ENCODE measurements at places on chromosomes 11 and 22.

- DNase-seq: no peak
Measured at GRCh38 chr11:76670485-76671236, at the start of gene LRRC32. LRRC32 (minus strand) TSS chr11:76670747; CDS start chr11:76665954, 4,793 bp downstream.

GRCh38 chr22:49970528-49971231 lies 10.1 kb downstream of the PIM3 start:
- DNase-seq: peak; percentile 95

- DNase-seq: no peak
Measured at GRCh38 chr11:64007160-64007628, 21.0 kb downstream of the OTUB1 start.

DNA sequence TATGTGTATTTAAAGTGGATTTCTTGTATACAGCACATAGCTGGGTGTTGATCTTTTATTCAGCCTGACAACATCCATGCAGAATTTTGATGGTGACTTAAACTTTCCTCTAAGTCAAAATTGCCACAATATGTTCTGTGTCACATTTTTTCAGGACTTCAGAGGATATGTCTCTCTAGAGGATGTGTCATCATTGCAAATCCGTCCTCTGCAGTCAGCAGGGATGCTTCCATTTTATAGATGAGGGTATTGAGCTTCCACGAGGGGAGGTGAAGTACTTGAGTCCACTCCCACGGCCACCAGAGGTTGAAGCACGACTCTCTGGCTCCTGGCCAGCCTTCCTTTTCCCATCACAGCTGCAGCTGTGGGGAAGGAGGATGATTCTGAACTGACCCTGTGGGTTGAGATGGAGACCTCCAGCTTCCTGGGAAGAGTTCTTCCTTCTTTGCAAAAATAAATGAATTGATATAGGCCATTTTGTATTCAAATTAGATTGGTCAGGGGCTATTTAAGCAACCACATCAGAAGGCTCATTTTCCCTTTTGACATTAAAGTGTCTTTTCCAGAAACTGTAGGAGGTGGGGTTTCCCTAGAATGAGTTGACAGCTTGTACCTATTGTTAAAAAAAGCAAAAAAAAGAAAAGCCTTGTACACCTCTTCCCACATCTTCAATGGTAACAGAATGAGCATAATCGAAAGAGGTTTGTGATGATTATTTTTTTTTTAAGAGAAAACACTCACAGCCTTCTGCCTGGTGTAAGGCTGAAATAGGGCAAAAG lies 55.2 kb upstream of the MYEOV start:
- peak; percentile 21 for DNase-seq

DNA sequence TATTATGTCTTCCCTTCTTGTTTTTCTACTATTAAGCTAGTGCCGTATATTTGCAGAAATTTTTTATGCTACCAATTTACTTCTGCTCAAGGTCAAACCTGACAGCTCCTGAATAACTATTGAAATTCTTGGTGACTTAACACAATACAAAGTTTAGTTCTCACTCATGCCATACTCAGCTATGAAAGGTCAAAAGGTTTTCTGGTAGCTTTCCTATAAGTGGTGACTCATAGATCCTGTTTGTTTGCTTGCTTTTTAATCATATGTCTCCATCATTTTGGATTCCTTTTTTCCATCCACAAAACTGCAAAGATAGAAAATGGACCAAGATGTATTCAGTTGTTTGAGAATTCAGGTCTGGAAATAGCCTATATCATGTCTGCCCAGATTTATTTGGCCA lies 855.8 kb upstream of the LRRC4C start:
- DNase-seq: no peak

- DNase-seq: no peak
Measured at GRCh38 chr11:16096336-16096735, 260.0 kb downstream of the SOX6 start.

GRCh38 chr11:61103851-61104423 lies 1.6 kb downstream of the CD5 start:
- DNase-seq: no peak

DNA sequence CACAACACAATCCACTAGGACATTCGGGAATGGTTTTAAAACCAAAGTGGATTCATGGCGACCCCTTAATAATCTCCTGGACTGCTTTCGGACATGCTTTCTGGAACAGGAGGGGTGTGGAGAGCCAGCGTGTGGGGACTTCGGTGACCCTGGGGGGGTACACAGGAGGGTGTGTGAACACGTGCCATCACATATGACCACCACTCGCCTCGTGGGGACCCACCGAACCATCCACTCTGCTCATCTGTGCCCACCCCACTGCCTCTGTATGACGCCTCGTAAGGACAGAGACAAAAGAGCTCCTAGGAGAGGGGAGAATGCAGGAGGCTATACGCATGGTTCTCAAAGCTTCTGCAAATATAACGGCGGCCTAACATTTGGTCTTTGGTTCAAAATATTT lies 8.9 kb downstream of the LTO1 start:
- no peak for DNase-seq

- DNase-seq: no peak
Measured at GRCh38 chr11:134569195-134569594, 157.2 kb upstream of the B3GAT1 start.

- DNase-seq: no peak
Measured at GRCh38 chr11:119222308-119222707, 16.2 kb downstream of the CBL start.

DNA sequence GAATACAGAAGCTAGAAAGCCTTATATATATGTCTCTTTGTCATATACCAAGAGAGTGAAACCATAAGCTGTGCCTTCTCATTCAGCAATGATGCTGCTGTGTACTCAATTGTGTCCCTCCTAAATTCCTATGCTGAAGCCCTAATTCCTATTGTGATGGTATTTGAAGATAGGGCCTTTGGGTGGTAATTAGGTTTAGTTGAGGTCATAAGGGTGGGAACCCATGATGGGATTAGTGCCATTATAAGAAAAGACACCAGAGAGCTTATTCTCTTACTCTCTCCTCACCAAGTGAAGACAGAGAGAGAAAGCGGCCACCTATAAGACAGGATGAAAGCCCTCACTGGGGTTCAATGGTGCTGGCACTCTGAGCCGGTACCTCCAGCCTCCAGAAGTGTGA lies 1191.3 kb upstream of the TENM4 start:
- no peak for DNase-seq

DNA sequence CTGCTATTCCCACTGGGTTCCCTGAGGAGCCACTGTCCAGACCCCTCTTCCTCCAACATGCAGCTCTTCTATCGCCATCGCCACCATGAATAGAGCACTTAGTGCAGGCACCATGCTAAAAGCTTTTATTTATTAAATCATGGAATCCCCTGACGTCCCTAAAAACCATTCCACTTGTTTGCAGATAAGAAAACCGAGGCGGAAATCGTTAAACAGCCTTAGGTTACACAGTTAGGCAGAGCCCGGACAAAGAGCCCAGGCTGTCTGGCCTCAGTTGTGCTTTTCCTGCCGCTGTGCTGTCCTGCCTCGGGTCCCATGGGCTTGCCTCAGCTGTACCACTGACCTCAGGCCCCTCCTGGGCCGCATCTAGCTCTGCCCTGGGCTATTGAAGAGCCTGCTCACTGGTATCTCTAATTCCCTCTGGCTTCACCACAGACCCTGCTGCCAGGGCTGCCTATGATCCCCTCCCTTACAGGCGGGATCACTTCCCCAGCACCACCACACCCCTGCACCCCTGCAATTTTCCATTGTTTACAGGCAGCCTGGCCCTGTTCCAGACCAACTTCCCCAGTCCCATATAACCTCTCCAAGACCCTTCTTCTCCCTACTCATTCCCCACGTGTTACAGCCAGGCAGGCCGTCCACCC lies 13.0 kb upstream of the TUB start:
- DNase-seq: no peak

DNA sequence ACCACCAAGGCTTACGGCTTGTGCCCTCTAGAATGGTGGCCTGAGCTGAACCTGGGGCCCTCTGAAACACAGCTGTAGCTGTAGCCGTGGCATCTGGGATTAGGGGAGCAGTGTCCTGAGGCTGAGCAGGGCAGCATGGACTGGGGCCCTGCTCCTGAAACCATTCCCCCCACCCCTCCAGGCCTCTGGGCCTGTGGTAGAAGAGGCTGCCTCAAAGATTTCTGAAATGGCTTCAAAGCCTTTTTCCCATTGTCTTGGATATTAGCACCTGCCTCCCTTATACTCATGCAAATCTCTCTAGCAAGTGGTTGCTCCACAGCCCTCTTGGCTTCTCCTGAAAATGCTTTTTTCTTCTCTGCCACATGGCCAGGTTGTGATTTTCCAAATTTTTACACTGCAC lies 106.9 kb downstream of the CTNND1 start:
- DNase-seq: no peak

DNA sequence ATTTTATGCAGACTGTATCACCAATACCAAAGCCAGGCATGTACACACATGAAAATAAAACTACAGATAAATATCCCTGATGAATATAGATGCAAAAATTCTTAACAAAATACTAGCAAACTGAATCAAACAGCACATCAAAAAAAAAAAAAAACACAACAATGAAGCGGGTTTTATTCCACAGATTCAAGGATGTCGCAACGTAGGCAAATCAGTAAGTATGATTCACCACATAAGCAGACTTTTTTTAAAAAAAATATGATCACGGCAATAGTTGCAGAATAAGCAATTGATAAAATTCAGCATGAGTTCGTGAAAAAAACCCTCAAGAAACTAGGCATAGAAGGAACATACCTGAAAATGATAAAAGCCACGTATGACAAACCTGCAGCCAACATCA lies 21.3 kb downstream of the OR51F1 start:
- no peak for DNase-seq

DNA sequence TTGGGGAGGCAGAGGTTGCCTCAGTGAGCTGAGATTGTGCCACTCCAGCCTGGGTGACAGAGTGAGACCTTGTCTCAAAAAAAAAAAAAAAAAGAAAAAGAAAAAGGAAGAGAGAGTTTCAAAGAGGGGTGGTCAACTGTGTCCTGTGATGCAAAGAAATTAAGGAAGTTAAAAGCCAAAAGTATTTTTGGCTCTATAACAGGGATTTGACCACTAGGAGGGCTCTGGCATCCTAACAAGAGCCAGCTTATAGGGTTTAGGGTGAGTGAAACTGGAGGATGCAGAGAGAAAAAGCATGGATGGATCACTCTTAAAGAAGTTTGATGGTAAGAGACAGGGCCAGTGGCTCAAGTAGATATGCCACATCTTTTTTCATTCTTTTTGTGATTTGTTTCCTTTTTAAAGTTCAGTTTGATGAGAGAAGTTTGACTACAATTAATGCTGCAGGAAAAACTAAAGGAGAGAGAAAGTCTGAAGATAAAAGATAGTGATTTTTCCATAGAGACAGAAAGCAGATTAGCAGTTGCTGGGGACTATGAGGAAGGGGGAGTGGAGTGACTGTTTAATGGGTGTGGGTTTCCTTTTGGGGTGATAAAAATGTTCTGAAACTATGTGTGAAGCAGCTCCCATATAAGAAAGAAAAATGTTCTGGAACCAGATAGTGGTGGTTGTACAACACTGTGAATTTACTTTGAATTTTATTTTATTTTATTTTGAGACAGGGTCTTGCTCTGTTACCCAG lies 11.1 kb upstream of the MICAL2 start:
- DNase-seq: no peak

GRCh38 chr11:102915044-102915375 lies 40.2 kb upstream of the MMP12 start:
- no peak for DNase-seq

- no peak for DNase-seq
Measured at GRCh38 chr11:59463190-59463641, 6.5 kb downstream of the OR4D6 start.

- peak; percentile 76 for DNase-seq
Measured at GRCh38 chr11:236774-237767, at the start of gene PSMD13. PSMD13 (plus strand) TSS chr11:236976; CDS start chr11:237050, 74 bp downstream.

DNA sequence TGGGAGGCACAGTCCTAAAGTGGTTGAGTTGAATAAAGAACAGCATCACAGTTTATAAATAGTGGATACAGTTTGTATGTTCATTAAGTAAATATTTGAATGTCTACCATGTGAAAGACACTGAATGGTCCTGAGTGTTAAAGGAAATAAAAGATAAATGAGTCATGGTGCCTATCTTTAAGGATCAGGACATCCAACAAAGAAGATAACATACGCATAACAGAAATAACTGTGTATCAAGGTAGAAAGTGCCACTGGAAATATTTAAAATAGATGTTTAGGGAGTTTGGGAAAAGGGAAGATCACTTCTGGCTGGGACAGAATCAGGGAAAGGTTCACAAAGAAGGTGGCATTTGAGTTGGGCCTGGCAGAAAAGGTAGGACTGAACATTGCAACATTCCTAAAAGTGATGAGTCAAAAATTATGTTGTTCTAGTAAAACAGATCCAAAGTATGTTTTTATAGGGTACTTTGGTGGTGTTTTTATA lies 41.5 kb downstream of the CSTPP1 start:
- no peak for DNase-seq

DNA sequence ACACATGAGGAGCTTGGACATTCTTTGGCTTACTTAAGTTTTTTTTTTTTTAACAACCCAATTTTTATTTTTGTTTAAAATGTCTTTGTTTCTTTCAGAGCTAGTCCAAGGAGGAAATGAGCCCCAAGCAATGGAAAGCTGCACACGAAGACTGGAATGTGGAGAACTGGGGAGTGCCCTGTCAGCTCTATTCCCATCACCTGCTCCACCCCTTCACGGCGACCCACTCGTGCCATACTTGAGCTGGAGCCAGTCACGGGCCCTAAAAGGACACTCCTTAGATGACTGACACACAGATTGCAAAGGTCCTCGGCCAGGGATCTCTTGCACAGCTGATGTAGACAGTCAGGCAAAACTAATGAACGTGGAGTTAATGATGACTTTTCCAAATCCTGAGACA lies 10.6 kb upstream of the SLC25A18 start:
- DNase-seq: no peak

DNA sequence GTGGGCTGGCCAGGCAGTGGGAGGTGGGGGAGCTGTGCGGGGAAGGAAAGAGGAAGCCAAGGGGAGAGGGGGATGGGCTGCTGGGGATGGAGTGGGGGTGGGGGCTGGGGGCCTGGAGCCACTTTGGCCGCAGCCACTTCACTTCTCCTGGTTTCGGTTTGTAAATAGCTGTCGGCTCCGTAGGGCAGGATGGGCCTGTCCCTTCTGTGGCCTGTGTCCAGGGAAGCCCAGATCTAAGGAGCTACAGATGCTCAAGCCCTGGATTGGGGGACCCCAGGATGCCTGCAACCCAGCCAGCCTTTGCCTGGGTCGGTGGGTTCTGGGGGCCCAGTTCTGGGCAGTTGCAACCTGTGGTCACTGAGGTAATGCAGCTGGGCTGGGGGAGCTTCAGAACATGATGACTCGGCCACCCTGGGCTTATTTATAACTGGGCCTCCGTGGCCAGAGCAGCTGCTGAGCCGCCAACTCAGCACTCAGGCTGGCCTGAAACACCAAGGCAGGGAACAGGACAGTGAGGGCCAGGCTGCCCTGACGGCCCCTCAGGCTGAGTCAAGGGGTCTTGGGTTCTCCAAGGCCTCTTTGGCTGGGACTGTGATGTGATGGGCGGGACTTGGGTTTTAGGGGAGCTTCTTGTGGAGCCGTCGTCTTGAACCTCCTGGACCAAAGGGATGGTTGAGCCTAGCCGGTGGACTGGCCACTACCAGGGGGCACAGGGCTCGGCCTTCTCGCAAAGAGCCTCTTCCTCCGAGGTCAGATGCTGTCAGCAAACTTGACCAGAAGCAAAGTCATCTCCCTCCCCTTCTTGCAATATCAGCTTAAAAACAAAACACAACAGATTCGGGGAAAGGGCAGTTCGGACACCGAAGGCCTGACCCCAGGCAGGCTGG lies 15.0 kb upstream of the SLC39A13 start:
- DNase-seq: no peak

- no peak for DNase-seq
Measured at GRCh38 chr22:24181088-24181995, at the start of gene SUSD2. SUSD2 (plus strand) TSS chr22:24181487; CDS start chr22:24181520, 33 bp downstream.

All from activated CD4-positive, alpha-beta T cell treated with anti-CD3 and anti-CD28 coated beads, Interleukin-2, amount 50 U/mL, for 24 hours (primary cell).